Epithelial cell of esophagus (primary cell): ENCODE measurements at places on chromosomes 3 and 15.

GRCh38 chr15:32722136-32722535 is 4.3 kb downstream of the GREM1 start:
- no peak for DNase-seq

GRCh38 chr15:40770147-40770721 is 454 bp downstream of the C15orf62 start:
- DNase-seq = no peak

DNA sequence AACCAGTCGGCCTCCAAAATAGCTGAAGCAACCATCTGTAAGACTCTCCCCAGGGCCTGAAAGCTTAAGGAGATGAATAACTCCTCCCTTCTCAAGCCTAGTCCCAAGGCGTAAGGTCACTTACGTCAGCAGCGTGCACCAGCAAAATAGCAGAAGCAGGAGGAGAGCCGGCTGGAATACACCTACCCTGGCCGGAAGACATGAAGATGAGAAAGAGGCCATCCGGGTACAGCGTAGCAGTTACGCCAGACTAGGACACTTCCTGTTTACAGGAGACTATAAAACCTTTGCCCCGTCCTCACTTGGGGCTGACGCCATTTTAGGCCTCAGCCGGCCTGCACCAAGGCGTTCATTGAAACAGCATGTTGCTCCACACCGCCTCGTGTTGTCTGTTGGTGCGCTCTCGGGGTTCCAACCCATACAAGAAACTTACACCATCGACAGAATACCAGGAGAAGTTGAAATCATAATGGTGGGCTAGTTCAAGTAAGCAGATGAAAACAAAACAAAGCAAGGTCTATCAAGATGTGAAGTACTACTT is 2.5 kb downstream of the CFAP92 start:
- DNase-seq = no peak

GRCh38 chr3:50502584-50503423 is 630 bp downstream of the CACNA2D2 start:
- no peak for DNase-seq

GRCh38 chr15:40932649-40933516 is 3.7 kb downstream of the DLL4 start:
- no peak for DNase-seq

DNA sequence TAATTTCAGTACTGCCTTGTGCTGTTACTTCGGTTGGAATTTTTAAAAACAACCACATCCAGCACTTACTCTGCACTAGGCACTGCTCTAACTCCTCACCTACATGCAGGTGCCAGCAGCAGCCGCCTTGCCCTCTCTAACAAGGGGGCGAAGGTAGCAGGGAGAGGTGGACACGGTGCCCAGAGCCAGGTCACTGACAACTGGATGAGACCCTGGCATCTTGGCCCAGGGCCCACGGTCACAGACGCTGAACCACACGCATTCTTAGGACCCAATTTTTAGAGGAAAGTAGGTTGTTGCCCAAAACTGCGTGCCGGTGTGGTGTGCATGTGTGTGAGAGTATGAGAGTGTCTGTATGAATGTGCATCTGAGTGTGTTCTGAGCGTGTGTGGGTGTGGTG is 63.4 kb upstream of the GATA2 start:
- no peak for DNase-seq

DNA sequence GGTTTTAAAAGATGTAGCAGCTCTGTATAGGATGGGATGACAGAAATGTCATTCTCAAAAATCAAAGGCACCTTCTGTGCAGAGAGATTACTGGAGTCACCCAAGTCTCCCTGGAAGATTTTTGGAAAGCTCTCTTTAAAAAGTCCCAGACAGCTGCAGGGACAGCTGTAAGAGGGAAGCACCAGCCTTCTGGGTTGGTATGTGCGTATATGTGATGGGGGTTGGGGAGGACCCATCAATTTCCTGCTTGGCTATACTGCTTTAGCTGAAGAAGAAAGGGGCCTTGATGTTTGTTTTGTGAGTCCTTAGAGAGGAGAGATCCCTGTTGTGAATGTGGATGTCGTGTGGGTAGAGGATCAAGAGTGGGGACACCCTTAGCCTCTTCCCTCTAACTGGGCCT is 5.4 kb upstream of the SEC11A start:
- no peak for DNase-seq

GRCh38 chr15:67319961-67320360 is 65.4 kb downstream of the IQCH start:
- no peak for DNase-seq

DNA sequence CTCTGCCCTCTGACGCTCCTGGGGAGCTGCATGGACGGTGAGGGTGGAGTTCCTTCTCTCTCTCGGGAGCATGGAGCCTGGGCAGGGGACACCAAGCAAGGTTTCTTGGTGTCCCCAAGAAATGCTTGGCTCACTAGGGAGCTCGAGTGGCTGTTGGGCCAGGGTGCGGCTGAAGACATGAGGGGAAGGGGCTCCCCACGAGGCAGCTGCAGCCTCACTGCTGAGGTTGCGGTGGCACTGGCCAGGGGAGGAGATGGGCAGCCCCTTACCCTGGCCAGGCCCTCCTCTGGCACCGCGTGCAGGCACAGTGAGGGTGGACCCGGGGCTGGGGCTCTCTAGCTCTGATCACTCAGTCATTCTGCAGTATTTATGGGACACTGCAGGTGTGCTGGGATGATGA is 43.5 kb upstream of the SLC41A3 start:
- DNase-seq = no peak

- peak; percentile 11 for DNase-seq
Measured at GRCh38 chr3:95097493-95097892, 1034.6 kb downstream of the NSUN3 start.
